ENCODE measurements at places on chromosomes 16 and 17.

DNA sequence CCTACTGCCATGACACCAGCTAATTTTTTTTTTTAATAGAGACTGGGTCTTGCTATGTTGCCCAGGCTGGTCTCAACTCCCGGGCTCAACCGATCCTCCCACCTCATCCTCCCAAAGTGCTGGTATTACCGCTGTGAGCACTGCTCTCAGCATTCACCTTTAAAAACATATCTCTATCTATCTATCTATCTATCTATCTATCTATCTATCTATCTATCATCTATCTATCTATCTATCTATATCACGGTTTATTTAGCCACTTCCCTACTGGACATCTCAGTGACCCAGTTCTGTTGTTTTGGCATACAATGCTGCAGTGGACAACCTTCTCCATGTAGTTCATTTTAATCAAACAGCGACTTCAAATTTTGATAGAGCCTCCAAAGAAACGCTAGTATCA lies 1.3 kb upstream of the PHAF1 start:
- DNase-seq, result no peak

DNA sequence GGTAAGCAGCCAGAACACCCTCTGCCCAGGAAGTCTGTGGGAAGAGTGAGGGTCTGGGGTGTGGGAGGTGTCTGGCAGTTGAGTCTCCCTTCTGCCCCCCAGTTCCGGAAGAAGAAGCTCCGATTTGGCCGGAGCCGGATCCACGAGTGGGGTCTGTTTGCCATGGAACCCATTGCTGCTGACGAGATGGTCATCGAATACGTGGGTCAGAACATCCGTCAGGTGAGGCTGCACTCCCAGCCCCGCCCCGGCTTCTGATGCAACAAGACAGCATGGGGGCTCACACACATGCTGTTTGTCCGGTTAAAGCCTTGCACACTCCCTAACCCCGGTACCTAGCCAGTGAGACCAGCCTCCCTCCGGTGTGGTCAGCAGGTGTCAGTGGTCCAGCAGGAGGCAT lies 4.0 kb upstream of the HSD3B7 start:
- no peak for DNase-seq

DNA sequence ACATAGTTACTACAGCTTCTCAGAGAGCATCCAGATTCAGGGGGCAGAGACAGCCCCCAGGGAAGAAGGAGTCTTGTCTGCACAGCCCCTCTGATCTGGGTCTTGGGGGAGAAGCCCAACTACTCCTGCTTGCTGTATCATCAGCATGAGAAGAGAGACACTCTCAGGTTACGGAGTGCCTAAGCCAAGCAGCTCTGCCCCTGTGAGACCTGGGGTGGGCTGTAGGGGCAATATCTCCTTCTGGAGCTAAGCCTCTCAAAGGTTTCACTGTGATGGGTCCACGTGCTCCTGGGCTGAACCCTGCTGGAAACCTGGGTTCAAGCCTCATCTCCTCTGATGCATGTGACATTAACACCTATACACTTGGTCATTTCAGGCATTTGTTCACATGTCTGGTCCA lies 123.2 kb downstream of the CPPED1 start:
- DNase-seq, result no peak

DNA sequence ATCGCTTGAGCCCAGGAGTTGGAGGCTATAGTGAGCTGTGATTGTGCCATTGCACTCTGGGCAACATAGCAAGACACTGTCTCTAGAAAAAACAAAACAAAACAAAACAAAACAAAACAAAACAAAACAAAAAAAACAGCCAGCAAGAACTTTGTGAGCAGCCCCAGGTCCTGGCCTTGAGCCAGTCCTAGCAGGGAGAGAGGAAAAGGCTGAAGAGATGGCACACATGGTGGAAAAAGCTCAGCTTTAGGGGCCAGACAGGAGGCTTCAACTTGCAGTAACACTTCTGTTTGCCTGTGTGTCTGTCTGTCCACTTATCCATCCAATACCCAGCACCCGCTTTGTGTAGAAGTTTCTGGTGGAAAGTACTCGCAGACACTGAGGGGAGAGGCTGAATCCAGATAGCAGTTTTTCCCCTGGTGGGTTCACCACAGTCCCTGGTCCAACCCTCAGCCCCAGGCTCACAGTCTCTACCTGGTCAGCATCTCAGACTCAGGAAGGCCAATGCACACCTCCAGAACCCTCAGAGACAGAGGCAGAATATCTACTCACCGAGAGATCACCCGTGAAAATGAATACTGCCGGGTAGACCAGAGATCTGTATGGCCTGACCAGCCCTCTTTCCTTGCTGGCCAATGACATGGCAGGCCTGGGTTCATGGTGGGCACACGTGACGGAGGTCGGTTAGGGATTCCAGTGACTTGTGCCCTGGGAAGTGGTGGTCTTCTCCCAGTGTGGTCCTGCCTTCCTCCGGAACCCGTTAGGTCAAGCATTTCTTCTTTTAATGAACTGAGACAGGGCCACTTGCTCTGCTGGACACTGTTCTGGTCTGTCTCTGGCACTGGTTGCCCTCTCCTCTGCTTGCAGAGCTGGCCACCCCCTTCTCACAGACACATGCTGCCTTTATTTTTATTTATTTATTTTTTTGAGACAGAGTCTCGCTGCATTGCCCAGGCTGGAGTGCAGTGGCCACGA lies 79.5 kb upstream of the DNAJA2 start:
- DNase-seq, result no peak

DNA sequence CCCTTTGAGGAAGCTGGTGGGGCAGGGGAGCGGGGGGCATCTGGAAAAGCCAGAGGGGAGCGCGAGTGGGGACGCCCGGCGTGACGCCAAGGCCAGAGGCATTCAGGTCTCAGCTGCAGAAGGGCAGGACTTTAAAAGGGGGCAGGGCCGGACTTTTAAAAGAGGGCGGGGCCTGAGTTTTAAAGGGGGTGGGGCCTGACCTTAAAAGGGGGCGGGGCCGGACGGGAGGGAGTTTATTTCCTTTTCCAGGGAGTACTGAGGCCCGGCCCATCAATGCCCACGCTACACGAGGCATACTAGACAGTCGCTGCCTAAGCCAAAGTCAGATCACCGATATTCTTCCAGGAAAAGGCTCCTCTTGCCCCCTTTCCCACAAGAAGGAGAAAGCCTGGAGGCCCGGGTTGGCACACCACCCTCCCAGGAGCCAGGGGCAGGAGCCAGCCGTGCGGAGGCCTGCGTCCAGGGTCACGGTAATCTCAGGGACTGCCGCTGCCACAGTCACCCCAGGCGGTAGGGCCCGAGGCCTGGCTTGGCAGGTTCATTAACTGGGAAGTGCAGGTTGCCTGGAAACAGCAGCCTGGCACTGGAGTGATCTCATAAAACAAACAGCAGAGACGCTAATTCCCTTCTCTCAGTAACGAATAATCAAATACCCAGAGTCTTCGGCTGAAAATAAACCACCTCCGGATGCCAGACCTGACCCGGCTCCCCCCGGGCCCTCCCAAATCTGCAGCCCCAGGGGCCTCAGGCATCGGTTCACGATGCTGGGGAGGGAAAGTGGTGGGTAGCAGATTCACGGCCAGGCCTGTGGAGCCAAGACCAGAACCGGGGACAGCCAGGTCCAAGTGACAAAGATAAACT lies 90.7 kb downstream of the TIMM22 start:
- no peak for DNase-seq

Data from Kasumi-1 (cell line).